Suprapubic skin (tissue), 4 donors: ENCODE measurements at places on chromosomes 12 and 14. TPM values are rescaled to one million over a fixed set of nuclear protein-coding genes. Genes with fewer than 3 reads are reported as not detected.

- DNase-seq = no peak
Measured at GRCh38 chr14:47596232-47596631, 79.2 kb downstream of the MDGA2 start.

- DNase-seq = no peak
Measured at GRCh38 chr14:95040708-95041476, 116.4 kb downstream of the DICER1 start.

DNA sequence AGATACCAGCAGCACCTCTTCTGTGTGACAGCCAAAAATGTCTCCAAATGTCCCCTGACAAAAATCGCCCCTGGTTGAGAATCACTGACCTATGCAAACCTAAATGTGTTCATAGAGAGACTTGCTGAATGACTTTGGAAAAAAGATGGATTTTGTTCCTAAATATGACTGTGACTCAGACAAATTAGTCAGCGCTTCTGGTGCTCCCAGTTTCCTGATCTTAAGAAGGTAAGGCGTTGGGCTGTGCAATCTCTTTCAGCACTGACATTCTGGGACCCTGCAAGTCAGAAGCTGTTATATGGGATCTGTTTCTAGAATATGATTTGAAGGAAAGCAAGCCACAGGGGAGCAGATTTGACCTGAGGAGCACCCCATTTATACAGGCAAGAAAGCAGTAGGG, 90.6 kb upstream of the PWP1 start:
- DNase-seq = no peak

DNA sequence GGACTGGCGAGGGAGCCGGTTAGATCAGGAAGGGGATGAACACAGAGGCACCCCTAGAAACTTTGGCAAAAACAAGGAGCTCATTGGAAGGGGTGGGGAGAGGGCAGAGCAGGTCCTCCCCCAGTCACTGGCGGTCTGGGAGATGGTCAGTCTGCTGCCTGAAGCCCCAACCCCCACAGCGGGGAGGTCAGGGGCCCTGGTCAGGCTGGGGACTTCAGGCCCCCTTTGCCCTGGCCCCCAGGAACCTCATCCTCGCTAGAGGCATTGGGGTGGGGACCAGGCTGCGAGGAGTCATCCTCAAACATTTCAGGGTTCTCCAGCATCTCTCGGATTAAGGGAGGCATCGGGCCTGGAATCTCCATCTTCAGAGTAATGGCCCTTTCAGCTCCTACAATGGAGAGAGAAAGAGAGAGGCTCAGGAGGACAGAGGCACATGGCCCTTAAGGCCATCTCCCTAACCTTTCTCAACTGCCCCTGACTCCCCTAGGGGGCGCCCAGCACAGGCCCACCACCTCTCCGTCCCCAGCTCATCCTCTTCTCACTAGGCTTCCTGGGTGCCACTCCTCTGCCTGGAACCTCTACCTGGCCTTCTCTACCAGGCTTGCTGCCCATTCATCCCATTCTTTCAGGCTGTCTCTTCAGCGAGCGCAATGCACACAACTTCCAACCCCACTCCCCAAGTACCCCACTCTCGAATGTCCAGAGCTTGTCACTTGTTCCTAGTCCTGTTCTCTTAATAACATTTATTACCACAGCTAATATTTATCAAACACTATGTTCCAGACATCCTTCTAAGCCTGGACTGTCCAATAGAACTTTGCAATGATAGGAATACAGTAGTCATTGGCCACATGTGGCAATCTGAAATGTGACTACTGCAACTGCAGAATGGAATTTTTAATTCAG, 4.7 kb upstream of the ITGB7 start:
- DNase-seq = peak; percentile 49

GRCh38 chr12:127485528-127485927, 781.4 kb upstream of the TMEM132C start:
- DNase-seq = no peak

DNA sequence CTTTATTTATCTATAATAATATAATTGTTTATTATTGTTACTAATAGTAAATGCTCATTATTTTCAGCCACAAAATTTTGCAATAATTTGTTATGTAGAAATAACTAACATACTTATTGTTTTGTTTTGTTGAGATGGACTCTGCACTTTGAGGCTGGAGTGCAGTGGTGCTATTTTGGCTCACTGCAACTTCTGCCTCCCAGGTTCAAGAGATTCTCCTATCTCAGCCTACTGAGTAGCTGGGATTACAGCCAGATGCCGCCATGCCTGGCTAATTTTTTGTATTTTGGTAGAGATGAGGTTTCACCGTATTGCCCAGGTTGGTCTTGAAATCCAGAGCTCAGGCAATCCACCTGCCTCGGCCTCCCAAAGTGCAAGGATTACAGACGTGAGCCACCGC, 76.6 kb upstream of the RAP1B start:
- DNase-seq = no peak

GRCh38 chr14:85165094-85165493, 364.9 kb upstream of the FLRT2 start:
- DNase-seq = no peak

- DNase-seq = no peak
Measured at GRCh38 chr12:14213542-14213941, 151.9 kb upstream of the ATF7IP start.

KRT78 gene
- 77.2 TPM for total RNA-seq

MYRFL gene
- total RNA-seq = 3.2 TPM
